ENCODE measurements at places on chromosomes 2 and 18. TPM values are rescaled to one million over a fixed set of nuclear protein-coding genes. Genes with fewer than 3 reads are reported as not detected.

EFR3B gene
- total RNA-seq, result 69.5 TPM

GALNT13 gene
- 29.1 TPM for total RNA-seq

DNAH7 gene
- 19.4 TPM for total RNA-seq

UGT1A4 gene
- total RNA-seq, result not detected

COL3A1 gene
- total RNA-seq, result 19.1 TPM

FIGLA gene
- not detected for total RNA-seq

MARCHF4 gene
- 18.5 TPM for total RNA-seq

ALLC gene
- total RNA-seq, result not detected

ALPI gene
- total RNA-seq, result not detected

C2orf78 gene
- not detected for total RNA-seq

FEZ2 gene
- 73.9 TPM for total RNA-seq

ATP6V1B1 gene
- total RNA-seq, result not detected

TIMM21 gene
- total RNA-seq, result 46.3 TPM

PARD6G gene
- total RNA-seq, result 11.6 TPM

WDR7 gene
- total RNA-seq, result 138 TPM

MAP3K19 gene
- total RNA-seq, result 1.6 TPM

CENPO gene
- 16.6 TPM for total RNA-seq

PDE6D gene
- 45.4 TPM for total RNA-seq

CNDP1 gene
- total RNA-seq, result 1.9 TPM

GPAT2 gene
- 3.1 TPM for total RNA-seq

NTSR2 gene
- total RNA-seq, result not detected

TMEM17 gene
- 1.9 TPM for total RNA-seq

NT5DC4 gene
- total RNA-seq, result not detected

GKN2 gene
- total RNA-seq, result not detected

ALK gene
- 2.5 TPM for total RNA-seq

SNORC gene
- total RNA-seq, result 2.8 TPM

CRYGD gene
- total RNA-seq, result not detected

HOXD10 gene
- not detected for total RNA-seq

FBXO15 gene
- total RNA-seq, result 5.9 TPM

LRRC30 gene
- not detected for total RNA-seq

ARHGEF33 gene
- total RNA-seq, result 6.9 TPM

LRRTM4 gene
- 89.5 TPM for total RNA-seq

IL37 gene
- total RNA-seq, result not detected

CPLX4 gene
- total RNA-seq, result not detected

CFC1 gene
- not detected for total RNA-seq

LBX2 gene
- not detected for total RNA-seq

SMARCAL1 gene
- 35.4 TPM for total RNA-seq

SLC5A7 gene
- total RNA-seq, result 1.3 TPM

RPRM gene
- total RNA-seq, result 71.7 TPM

MEIS1 gene
- total RNA-seq, result 27.5 TPM

WNT10A gene
- not detected for total RNA-seq

VIL1 gene
- total RNA-seq, result not detected

ASB18 gene
- total RNA-seq, result not detected

ST6GAL2 gene
- 140 TPM for total RNA-seq

MALL gene
- 1.3 TPM for total RNA-seq

ATP8B1 gene
- total RNA-seq, result 3.1 TPM

GALNT14 gene
- total RNA-seq, result 16.0 TPM

FN1 gene
- total RNA-seq, result 128 TPM

MFSD2B gene
- 0.63 TPM for total RNA-seq

DYNAP gene
- not detected for total RNA-seq

L3MBTL4 gene
- 13.1 TPM for total RNA-seq

PJVK gene
- total RNA-seq, result 11.0 TPM

CROCC2 gene
- total RNA-seq, result under 0.01 TPM

ZAP70 gene
- 1.9 TPM for total RNA-seq

HOXD8 gene
- not detected for total RNA-seq

MOCOS gene
- 0.31 TPM for total RNA-seq

C2orf80 gene
- total RNA-seq, result 21.0 TPM

UGT1A10 gene
- total RNA-seq, result not detected

ATG9A gene
- total RNA-seq, result 31.9 TPM
